ENCODE measurements at places on chromosomes 1 and 21. TPM values are rescaled to one million over a fixed set of nuclear protein-coding genes. Genes with fewer than 3 reads are reported as not detected.

GRCh38 chr1:7633506-7634245, 137.4 kb upstream of the VAMP3 start:
- H3K36me3 ChIP-seq, result no peaks in the 10 kb centered on the region
- no peaks in the 10 kb centered on the region for H3K4me1 ChIP-seq
- no peak for DNase-seq

- no peaks in the 10 kb centered on the region for H3K36me3 ChIP-seq
- no peak overlapping the region for H3K4me3 ChIP-seq
- no peaks in the 10 kb centered on the region for H3K4me1 ChIP-seq
- H3K27me3 ChIP-seq, result no peaks in the 10 kb centered on the region
Observed at GRCh38 chr1:116287341-116288200, 85.5 kb upstream of the ATP1A1 start.

Gene RGS18
- total RNA-seq, result 0.83 TPM

GRCh38 chr1:195335541-195335940, 1272.7 kb downstream of the KCNT2 start:
- H3K4me3 ChIP-seq, result no peak overlapping the region
- DNase-seq, result no peak
- no peaks in the 10 kb centered on the region for H3K27me3 ChIP-seq
- no peaks in the 10 kb centered on the region for H3K36me3 ChIP-seq

- no peak overlapping the region for H3K4me3 ChIP-seq
- no peak overlapping the region for H3K27ac ChIP-seq
- H3K4me1 ChIP-seq, result no peaks in the 10 kb centered on the region
- DNase-seq, result no peak
Observed at GRCh38 chr1:90434460-90434859, 282.6 kb downstream of the BARHL2 start.

DNA sequence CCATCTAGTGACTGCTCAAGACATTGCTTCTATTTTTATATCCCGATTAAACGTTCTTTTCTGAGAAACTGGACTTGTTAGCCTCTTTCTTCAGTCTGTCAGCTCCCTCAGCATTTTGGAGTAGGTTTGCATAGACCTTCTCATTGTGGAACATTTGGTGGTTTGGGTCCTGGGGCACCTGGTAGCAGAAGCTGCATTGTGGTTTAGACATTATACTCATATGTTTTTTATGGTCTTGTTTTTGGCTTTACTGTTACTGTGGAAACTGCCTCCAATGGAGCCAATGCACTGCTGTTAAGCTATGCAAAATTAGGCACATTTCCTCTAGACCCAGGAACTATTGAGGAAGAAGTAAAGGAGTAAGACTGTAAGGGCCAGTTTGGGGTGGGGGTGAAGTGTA, 36.7 kb upstream of the LRRC8B start:
- DNase-seq, result no peak
- H3K27ac ChIP-seq, result no peak overlapping the region
- no peaks in the 10 kb centered on the region for H3K4me1 ChIP-seq
- H3K27me3 ChIP-seq, result no peaks in the 10 kb centered on the region

Gene SOX13
- total RNA-seq, result 20.1 TPM

DNA sequence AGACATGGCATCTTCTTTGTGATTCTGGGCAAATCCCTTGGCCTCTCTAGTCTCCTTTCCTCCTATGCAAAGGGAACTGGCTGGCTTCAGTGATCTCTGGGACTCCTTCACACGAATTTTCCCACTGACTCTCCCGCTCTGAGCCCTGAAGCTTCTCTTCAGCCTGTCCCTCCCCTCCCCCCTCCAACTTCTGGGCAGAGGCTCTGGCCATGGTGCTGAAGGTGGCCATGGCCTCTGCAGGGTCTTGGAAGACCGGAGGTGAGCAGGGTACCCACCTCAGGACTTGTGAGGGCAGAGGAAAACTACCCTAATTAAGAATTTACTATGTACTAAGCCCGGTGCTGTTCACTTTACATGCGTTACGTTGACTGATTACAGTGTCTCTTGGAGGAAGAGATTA, 29.4 kb upstream of the POU3F1 start:
- H3K4me3 ChIP-seq, result no peak overlapping the region
- H3K27me3 ChIP-seq, result no peaks in the 10 kb centered on the region
- H3K36me3 ChIP-seq, result no peaks in the 10 kb centered on the region
- no peaks in the 10 kb centered on the region for H3K4me1 ChIP-seq

DNA sequence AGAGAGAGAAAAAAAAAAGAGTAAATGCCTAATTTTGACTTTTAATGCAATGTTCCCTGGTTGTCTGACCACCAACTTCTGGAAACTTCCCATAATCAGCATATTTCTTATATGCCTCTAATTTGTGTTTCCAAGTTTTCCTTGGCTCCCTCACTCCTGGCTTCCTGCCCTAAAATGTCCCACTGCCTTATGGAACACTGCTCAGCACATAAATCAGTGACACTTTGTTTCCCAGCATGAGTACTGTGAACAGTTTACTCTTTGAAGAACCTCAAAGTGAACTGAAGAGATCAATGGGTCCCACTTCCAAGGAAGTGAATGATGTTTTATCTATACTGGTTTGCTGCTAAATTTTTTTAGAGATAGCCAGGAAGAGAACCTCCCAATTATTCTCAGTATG, 271.3 kb upstream of the PRMT6 start:
- no peaks in the 10 kb centered on the region for H3K27me3 ChIP-seq
- H3K36me3 ChIP-seq, result no peaks in the 10 kb centered on the region
- no peak for DNase-seq

GRCh38 chr21:16533692-16534407, 804.1 kb downstream of the USP25 start:
- no peaks in the 10 kb centered on the region for H3K36me3 ChIP-seq
- H3K4me1 ChIP-seq, result no peaks in the 10 kb centered on the region
- H3K27me3 ChIP-seq, result no peaks in the 10 kb centered on the region
- no peak for DNase-seq
- H3K27ac ChIP-seq, result no peak overlapping the region

- no peaks in the 10 kb centered on the region for H3K27me3 ChIP-seq
- H3K36me3 ChIP-seq, result no peaks in the 10 kb centered on the region
- H3K4me3 ChIP-seq, result no peak overlapping the region
- no peak overlapping the region for H3K27ac ChIP-seq
Observed at GRCh38 chr1:197041486-197042353, 25.3 kb downstream of the F13B start.

Gene OR14K1
- not detected for total RNA-seq

GRCh38 chr1:115229016-115229415, 109.0 kb downstream of the NGF start:
- no peak overlapping the region for H3K4me3 ChIP-seq
- DNase-seq, result no peak
- peaks cover 3% of the 10 kb centered on the region for H3K4me1 ChIP-seq
- no peaks in the 10 kb centered on the region for H3K27me3 ChIP-seq
- no peaks in the 10 kb centered on the region for H3K36me3 ChIP-seq

- no peaks in the 10 kb centered on the region for H3K27me3 ChIP-seq
- DNase-seq, result no peak
- H3K36me3 ChIP-seq, result no peaks in the 10 kb centered on the region
- H3K27ac ChIP-seq, result no peak overlapping the region
Observed at GRCh38 chr1:200934676-200935245, 40.1 kb downstream of the INAVA start.

DNA sequence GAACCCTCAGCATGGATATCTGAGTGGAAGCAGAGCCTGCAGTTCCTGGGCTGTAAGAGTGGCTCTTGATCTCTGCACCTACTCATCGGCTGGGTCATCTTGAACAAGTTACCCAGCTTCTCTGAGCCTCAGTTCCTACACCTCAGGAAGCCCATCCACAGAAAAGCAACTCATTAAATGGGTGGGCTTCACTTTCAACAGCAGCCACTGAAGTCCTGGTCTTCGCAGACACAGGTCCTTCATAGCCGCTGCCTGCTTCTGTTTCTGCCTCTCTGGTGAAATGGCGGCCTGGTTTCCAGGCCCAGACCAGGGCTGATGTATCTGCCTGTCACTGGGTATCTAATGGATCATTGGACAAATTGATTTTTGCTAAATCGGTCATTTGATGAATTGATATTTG, 571.4 kb downstream of the PTPRU start:
- H3K27ac ChIP-seq, result no peak overlapping the region
- no peak for DNase-seq
- no peaks in the 10 kb centered on the region for H3K27me3 ChIP-seq
- H3K4me1 ChIP-seq, result no peaks in the 10 kb centered on the region
- H3K36me3 ChIP-seq, result no peaks in the 10 kb centered on the region

Gene CCDC181
- total RNA-seq, result 4.4 TPM

- no peaks in the 10 kb centered on the region for H3K27me3 ChIP-seq
- H3K36me3 ChIP-seq, result no peaks in the 10 kb centered on the region
- H3K27ac ChIP-seq, result no peak overlapping the region
- no peak overlapping the region for H3K4me3 ChIP-seq
- H3K4me1 ChIP-seq, result peaks cover 2% of the 10 kb centered on the region
Observed at GRCh38 chr1:229280921-229281320, 10.0 kb downstream of the RAB4A start.

- no peaks in the 10 kb centered on the region for H3K27me3 ChIP-seq
- DNase-seq, result no peak
- H3K27ac ChIP-seq, result no peak overlapping the region
- no peaks in the 10 kb centered on the region for H3K36me3 ChIP-seq
- H3K4me3 ChIP-seq, result no peak overlapping the region
Observed at GRCh38 chr1:63984930-63985290, 211.1 kb downstream of the ROR1 start.

Gene AGO1
- total RNA-seq, result 31.9 TPM

DNA sequence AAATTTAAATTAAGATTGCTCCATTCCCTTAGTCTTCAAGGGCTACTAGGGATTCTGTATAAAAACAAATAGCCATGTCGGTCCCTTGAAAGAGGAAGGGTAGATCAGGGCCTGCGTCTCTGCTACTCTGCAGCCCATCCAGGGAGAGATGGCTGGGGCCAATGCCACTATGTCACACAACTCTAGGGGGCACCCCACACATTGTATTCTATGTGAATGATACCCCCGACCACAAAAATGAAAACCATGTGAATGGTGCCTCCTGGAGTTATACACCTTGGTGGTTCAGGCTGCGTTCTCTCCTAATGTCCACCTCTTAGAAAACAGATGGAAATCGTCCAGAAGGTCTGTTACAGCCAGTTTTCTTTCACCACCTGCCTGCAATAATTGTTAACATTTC, 18.0 kb downstream of the PIK3C2B start:
- H3K27me3 ChIP-seq, result no peaks in the 10 kb centered on the region
- H3K36me3 ChIP-seq, result no peaks in the 10 kb centered on the region
- H3K27ac ChIP-seq, result no peak overlapping the region
- H3K4me1 ChIP-seq, result no peaks in the 10 kb centered on the region
- no peak for DNase-seq
- H3K4me3 ChIP-seq, result no peak overlapping the region

Gene CLCC1
- 31.9 TPM for total RNA-seq

DNA sequence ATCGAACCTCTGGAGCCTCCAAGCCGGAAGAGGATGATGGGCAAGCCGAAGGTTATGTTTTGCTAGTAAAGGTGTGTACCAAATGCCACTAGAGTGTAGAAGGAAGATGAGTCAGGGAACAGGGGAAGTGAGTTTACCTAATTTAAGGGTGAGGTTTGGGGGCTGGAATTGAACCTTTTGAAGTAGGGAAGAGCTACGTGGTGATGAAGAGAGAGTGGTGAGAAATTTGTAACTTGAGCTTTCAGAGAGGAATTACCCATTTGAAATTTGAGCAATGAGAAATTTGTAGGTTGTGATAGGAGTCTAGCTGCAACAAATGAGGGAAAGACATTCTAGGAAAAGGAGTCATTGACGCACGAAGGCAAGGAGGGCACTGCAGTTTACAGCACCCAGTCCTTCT, 70.0 kb upstream of the TENT5C start:
- no peak overlapping the region for H3K27ac ChIP-seq
- no peaks in the 10 kb centered on the region for H3K36me3 ChIP-seq
- H3K27me3 ChIP-seq, result no peaks in the 10 kb centered on the region
- DNase-seq, result no peak

Gene CELA3B
- 15.4 TPM for total RNA-seq

- no peak for DNase-seq
- H3K36me3 ChIP-seq, result no peaks in the 10 kb centered on the region
- no peak overlapping the region for H3K27ac ChIP-seq
- H3K27me3 ChIP-seq, result no peaks in the 10 kb centered on the region
- H3K4me3 ChIP-seq, result no peak overlapping the region
Observed at GRCh38 chr1:182415789-182416188, 15.3 kb upstream of the TEDDM1 start.

DNA sequence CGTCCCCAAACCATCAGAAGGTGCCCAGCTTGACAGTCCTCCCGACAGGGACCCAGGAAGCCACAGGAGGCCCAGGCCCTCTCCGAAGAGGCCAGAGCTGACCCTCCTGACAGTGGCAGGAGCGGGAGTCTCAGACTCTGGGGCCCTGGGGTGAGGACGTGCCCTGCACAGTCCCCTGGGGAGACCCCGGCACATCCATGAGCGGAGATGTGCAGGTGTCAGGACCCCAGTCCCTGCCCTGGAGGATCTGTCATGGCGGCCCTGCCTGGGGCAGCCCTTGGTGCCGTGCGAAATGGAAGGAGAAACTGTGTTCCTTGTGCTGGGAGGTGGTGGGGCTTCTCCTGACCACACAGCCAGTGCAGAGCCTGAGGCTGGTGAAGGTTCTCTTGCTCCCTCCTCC, 55.8 kb downstream of the OBSCN start:
- no peak for DNase-seq
- no peak overlapping the region for H3K27ac ChIP-seq
- no peak overlapping the region for H3K4me3 ChIP-seq
- H3K4me1 ChIP-seq, result no peaks in the 10 kb centered on the region

Gene PBX1
- total RNA-seq, result 75.8 TPM
